ENCODE measurements at places on chromosomes 1 and 21. TPM values are rescaled to one million over a fixed set of nuclear protein-coding genes. Genes with fewer than 3 reads are reported as not detected.

Gene NBPF12
- 7.1 TPM for polyA plus RNA-seq

Gene ECM1
- polyA plus RNA-seq = 1.0 TPM

Gene KIF21B
- 1.4 TPM for polyA plus RNA-seq

Gene WNT2B
- 0.21 TPM for polyA plus RNA-seq

Gene TTC13
- polyA plus RNA-seq = 12.5 TPM

Gene RGS18
- polyA plus RNA-seq = not detected

Gene ITLN2
- polyA plus RNA-seq = 0.22 TPM

Gene GJA8
- polyA plus RNA-seq = not detected

Gene FAM177B
- polyA plus RNA-seq = not detected

Gene CELA3A
- not detected for polyA plus RNA-seq

Gene PLPP3
- polyA plus RNA-seq = 23.6 TPM

- no peak for DNase-seq
Observed at GRCh38 chr1:94783342-94784189, 36.6 kb upstream of the SLC44A3 start.

- DNase-seq = no peak
Observed at GRCh38 chr1:48932366-48932765, 155.7 kb upstream of the BEND5 start.

- DNase-seq = no peak
Observed at GRCh38 chr1:116133696-116134475, 22.7 kb downstream of the MAB21L3 start.

DNA sequence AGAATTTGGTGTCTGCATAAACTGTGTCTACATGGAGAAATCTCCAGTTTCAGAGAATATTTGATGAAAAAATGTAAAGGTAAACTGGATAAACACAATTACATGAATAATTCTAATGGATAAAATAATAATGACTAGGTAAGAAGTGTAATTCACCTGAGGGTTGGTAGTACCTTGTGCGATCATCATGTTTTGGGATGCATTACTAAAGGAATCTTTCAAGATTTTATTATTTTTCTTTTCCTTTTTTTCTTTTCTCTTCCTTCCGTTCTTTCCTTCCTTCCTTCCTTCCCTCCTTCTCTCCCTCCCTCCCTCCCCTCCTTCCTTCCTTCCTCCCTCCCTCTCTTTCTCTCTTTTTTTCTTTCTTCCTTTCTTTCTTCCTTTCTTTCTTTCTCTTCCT is 818.7 kb downstream of the LTN1 start:
- no peak for DNase-seq

- DNase-seq = no peak
Observed at GRCh38 chr1:48761411-48761810, 15.3 kb downstream of the BEND5 start.

DNA sequence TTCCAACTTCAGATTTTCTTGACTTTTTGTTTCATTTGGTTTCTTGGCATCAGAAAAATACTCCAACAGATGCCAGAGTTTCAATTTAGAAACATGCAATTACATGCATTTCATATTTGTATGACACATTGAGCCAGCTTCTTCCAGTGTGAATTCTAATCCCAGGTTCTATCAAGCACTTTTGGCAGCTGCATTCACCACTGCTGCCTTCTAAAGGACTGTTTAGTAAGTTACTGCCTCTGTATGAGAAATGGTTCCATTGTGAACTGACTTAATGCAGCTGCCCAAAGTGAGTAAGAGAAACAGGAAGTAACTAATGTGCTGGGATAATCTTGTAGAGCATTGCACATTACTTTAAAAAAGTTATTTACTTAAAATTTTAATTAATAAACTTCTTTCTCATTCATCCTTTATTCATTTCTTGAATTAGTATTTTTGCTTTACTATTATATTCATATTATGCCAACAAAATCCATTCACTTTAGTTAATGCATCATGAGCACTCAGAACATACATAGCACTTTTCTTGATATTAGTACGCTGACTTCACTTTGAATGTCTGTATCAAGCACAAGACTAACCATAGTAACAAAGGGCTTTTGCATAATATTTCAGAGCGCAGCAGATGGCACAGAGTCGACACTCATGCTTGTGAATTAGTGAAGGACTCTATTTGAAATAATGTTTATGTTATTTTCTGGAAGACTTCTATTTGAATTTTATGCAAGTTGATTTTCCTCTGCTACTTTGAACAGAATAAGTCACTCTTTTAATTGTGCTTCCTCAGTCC is 9.8 kb downstream of the RGS18 start:
- no peak for DNase-seq

DNA sequence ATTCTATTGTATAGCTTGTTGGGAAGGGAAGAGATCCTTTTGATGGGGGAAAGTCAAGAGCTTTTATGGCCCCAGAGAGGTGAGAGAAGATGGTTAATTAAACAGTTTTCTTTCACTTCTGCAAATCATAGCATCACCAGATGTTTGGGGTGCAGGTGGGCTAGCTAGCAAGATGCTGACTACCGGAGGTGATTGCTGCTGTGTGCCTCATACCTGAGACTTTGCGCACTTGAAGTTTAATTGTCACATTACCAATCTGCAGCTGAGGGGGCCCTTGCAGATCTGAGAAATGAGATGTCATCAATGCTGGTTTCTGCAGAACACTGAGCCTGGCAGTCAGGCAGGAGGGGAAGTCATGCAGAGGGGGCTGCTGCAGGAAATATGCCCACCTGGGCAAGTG is 73.9 kb downstream of the SNRPE start:
- DNase-seq = no peak

DNA sequence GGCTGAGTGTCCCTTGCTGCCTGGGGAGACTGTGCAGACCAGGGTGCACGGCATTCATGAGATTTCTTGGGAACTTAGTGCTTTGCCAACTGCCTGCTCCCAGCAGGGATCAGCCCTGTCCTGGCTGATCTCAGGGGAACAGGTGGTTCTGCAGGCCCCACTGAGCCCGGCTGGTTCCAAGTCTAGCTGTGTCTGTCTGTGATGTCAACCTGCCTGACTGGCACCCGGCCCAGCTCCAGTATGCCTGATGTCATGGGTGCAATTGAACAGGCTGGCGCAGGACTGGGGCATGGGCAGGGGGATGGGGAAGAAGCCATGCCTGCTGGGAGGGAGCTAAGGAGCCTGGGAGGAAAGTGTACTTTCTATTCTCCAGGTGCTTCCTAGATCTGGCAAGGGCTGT is 227.1 kb downstream of the GRIK3 start:
- no peak for DNase-seq

- no peak for DNase-seq
Observed at GRCh38 chr1:18629659-18630510, 761 bp upstream of the PAX7 start.

GRCh38 chr1:226560243-226560642 is 11.7 kb downstream of the STUM start:
- DNase-seq = no peak

DNA sequence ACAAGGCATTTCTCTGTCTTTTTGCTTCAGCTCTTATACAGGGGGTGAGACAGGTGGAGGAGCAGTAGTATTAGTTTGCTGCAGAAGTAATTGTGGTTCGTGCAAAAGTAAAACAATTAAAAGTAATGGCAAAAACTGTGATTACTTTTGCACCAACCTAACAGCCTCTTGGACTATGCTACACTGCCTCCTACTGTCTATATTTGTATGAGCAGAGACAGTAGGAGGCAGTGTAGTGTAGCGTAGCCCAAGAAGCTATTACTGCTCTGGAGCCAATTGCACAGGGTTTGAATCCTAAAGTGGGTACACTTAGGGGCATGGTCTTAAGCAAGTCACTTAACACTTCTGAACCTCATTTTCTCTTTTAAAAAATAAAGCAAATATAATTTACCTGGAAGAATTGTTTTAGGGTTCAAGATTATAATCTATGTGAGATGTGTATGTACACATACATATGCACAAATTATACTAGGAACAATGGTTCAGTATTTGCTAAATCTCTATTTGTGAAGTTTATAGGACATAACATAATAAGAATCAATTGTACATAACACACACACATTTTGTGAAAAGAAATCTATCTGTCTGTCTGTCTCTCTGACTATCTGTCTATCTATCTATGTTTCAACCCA is 103.8 kb downstream of the BRINP3 start:
- DNase-seq = no peak

DNA sequence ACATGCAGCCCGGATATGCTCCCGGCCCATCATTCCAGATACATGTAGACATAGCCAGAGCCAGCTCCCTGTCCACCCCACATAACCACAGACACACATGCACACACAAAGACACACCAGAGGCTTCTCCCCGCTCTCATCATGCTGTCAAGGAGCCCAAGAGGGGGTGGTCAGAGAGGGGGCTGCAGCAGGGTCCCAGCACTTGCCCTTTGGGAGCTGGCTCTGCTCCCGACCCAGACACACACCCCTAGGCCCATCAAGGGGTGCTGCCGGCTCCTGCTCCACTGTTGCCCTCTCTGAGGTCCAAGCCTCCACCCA is 2.6 kb downstream of the PTAFR start:
- no peak for DNase-seq

DNA sequence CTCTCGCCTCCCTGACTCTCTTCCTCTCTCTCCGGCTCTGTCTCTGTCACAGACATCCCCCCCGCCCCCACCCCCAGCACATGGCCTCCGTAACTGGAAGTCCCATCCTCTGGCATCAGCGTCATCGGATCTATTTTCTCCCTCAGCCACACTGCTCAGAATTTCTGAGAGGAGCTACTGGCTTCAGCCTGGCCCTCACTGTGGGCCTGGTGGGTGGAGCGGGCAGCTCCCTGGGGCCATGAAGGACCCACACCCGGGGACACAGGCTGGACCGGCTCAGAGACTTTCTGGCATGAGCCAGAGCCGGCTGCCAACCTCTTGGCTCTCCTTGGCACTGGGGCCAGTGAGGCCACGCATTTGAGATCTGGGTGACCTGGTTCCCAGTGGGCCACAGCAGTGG is 61.2 kb upstream of the CASZ1 start:
- no peak for DNase-seq

GRCh38 chr21:38134084-38134873 is 122.5 kb upstream of the KCNJ15 start:
- DNase-seq = no peak

- no peak for DNase-seq
Observed at GRCh38 chr1:56516539-56517252, 62.7 kb downstream of the PLPP3 start.

DNA sequence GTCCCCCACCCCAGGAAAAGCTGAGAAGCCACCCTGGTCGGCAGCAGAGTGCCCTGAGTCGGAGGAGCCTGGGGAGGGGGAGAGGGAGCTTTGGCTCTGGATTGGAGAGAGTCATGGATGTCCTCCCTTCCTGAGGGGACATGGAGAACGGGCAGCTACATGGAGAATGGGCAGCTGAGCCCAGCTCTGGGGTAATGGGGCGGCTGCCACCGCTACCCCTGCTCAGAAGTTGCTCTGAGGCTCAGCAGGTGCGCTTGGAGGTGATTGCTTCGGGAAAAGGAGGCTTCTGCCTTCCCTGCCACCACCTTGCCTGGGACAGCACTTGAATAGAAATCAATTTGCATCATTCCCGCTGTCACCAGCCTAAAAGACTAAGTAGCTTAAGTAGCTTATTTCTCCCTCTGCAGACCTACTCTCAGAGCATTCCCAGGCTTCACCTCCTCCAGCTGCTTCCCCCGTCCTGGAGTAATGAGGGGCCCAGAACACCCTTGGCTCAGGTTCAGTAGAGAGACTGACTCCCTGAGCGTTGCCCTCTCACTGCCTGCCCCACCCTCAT is 8.3 kb downstream of the DISP3 start:
- no peak for DNase-seq

GRCh38 chr1:72439036-72439435 is 156.7 kb upstream of the NEGR1 start:
- no peak for DNase-seq

DNA sequence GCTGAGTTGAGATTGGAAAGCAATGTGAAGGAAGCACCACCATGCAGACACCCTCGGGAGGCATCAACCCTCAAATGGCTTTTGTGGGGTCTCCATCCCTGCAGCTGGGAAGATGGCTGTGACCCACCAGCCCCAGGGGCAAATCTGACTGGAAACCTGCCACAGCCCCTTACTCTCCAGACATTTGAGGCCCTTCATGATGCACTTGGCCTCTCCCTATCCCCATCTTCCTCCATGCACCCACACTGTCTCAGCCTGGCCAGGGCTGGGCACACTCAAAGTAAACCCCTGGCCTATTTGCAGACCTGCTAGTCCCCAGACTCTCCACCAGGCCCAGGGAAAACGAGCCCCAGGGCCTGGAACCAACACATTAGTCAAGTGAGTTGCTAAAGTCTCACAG is 205.2 kb downstream of the MATN1 start:
- no peak for DNase-seq

DNA sequence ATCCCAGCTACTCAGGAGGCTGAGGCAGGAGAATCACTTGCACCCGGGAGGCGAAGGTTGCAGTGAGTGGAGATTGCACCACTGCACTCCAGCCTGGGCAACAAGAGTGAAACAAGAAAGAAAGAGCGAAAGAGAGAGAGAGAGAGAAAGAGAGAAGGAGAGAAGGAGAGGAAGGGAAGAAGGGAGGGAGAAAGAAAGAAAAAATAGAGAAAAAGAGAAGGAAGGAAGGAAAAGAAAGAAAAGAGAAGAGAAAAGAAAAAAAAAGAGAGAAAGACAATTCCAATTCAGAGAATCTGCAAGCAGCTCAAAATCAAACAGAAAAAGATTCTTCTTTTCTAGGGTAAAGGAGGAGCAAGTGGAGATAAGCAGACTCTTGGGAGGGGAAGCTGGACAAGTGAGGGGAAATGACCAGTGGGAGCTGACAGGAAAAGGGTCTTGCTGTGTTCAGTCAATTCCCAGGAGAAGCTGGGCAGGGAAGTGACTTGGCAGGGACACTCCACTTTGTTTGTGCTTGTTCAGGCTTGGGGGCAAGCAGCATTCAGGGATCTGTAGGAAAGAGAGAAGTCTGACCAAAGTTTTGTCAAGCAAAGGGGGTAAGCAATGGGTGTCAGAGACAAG is 3.6 kb upstream of the CAPN2 start:
- no peak for DNase-seq

DNA sequence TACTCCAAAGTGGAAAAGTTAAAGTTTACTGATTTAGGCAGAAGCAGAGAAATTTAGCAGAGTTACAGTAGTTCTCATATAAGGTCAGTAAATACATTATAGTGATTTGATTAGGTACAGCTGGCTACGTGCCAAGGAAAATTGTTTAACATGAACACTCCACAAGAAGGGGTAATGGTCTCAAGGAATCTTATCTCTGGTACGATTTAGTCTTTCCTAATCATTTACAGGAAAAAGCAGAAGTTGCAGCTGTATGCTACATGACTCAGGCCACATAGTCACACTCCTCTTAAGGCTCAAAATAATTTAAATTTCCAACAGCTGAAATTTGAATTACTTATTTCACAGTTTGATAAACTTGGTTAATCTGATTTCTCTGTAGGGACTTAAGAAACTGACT is 36.9 kb upstream of the OR2B11 start:
- no peak for DNase-seq

- no peak for DNase-seq
Observed at GRCh38 chr21:24714646-24715200, 892.6 kb downstream of the MRPL39 start.

DNA sequence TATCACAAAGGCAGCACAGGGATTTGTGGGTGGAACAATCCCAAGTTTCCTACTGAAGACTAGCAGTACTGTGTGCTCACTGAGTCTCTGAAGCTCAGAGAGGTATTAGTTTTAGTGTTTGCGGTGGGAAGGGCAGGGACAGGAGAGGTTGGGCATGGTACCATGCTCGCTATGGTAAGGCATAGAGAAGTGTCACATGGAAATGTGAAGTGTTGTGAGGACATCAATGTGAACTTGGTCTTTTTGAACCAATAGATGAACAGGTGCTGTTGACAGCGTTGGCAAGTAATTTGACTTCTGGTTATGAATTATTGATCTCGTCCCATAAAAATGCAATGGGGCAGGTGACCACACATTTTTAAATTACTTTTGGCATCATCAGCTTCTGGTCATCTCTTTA is 55.8 kb upstream of the ADAMTS1 start:
- DNase-seq = no peak

GRCh38 chr1:206898089-206898914 is 1.1 kb downstream of the IL24 start:
- DNase-seq = no peak
